Tibial nerve (tissue), 4 donors: ENCODE measurements at places on chromosomes 7 and 10.

- H3K27ac ChIP-seq, result no peak overlapping the region
- no peaks in the 10 kb centered on the region for H3K4me1 ChIP-seq
- no peaks in the 10 kb centered on the region for H3K36me3 ChIP-seq
- H3K27me3 ChIP-seq, result no peaks in the 10 kb centered on the region
- H3K4me3 ChIP-seq, result no peak overlapping the region
Observed at GRCh38 chr7:135827391-135827790, 78.8 kb upstream of the FAM180A start.

DNA sequence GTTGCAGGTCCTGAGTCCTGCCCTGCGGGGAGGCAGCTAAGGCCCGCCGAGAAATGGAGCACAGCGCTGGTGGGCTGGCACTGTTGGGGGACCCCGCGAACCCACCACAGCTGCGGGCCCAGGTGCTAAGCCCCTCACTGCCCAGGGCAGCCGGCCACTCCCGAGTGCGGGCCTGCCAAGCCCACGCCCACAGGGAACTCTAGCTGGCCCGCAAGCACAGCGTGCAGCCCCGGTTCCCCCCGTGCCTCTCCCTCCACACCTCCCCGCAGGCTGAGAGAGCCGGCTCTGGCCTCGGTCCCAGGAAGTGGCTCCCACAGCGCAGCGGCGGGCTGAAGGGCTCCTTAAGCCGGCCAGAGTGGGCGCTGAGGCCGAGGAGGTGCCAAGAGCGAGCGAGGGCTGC lies 3.5 kb upstream of the NSMCE4A start:
- no peak overlapping the region for H3K27ac ChIP-seq
- no peaks in the 10 kb centered on the region for H3K36me3 ChIP-seq
- peaks cover 15% of the 10 kb centered on the region for H3K4me1 ChIP-seq
- H3K27me3 ChIP-seq, result no peaks in the 10 kb centered on the region
- DNase-seq, result no peak
- no peak overlapping the region for H3K4me3 ChIP-seq

DNA sequence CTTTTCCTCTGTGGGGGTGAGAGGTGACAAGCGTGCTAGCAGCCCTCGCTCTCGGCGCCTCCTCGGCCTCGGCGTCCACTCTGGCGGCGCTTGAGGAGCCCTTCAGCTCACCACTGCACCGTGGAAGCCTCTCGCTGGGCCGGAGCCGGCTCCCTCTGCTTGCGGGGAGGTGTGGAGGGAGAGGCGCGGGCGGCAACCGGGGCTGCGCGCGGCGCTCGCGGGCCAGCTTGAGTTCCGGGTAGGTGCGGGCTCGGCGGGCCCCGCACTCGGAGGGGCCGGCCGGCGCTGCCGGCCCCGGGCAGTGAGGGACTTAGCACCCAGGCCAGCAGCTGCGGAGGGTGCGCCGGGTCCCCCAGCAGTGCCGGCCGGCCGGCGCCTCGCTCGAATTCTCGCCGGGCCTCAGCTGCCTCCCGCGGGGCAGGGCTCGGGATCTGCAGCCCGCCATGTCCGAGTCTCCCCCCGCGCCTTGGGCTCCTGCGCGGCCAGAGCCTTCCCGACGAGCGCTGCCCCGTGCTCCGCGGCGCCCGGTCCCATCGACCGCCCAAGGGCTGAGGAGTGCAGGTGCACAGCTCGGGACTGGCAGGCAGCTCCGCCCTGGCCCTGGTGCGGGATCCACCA lies 352.8 kb upstream of the PODXL start:
- no peak overlapping the region for H3K27ac ChIP-seq
- no peaks in the 10 kb centered on the region for H3K4me1 ChIP-seq
- no peak for DNase-seq
- no peak overlapping the region for H3K4me3 ChIP-seq
- H3K36me3 ChIP-seq, result no peaks in the 10 kb centered on the region

GRCh38 chr7:12385364-12385786 lies 18.3 kb downstream of the VWDE start:
- DNase-seq, result no peak
- no peak overlapping the region for H3K4me3 ChIP-seq
- H3K27me3 ChIP-seq, result no peaks in the 10 kb centered on the region
- H3K4me1 ChIP-seq, result no peaks in the 10 kb centered on the region
- H3K36me3 ChIP-seq, result no peaks in the 10 kb centered on the region

- H3K4me1 ChIP-seq, result no peaks in the 10 kb centered on the region
- no peaks in the 10 kb centered on the region for H3K27me3 ChIP-seq
- DNase-seq, result no peak
- H3K36me3 ChIP-seq, result no peaks in the 10 kb centered on the region
Observed at GRCh38 chr10:122782911-122783310, 62.7 kb downstream of the CUZD1 start.
